Stimulated activated CD4-positive, alpha-beta T cell treated with anti-CD3 and anti-CD28 coated beads, Interleukin-4, amount 100 ng/mL, for 4 hours (primary cell): ENCODE measurements at places on chromosomes 12 and 14.

- DNase-seq, result no peak
These were observed 22.8 kb downstream of the COX8C start for GRCh38 chr14:93369713-93370266.

DNA sequence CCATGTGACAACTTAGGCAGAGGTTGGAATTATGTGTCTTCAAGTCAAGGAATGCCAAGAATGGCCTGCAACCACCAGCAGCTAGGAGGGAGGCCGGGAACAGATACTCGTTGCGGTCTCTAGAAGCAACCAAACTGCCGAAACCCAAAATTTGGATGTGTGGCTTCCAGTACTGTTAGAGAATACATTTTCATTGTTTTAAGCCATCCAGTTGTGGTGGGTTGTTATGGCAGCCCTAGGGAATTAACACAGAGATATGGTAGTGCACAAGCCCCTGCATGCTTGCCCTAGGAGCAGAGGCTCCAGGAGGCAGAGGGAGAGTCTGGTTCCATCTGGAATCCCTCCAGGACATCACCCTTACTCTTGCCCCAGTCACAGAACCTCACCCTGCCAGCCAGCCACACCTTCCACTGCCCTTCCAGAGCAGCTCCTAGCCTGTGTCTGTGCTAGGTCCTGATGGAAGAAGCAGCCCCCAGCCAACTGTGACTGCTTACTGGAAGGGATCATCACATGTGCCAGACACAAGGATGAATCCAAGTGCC lies 19.5 kb downstream of the PITPNM2 start:
- DNase-seq, result no peak

- DNase-seq, result no peak
These were observed 42.4 kb upstream of the VRK1 start for GRCh38 chr14:96754845-96755184.

- DNase-seq, result no peak
These were observed 12.9 kb upstream of the DCD start for GRCh38 chr12:54661048-54661447.

DNA sequence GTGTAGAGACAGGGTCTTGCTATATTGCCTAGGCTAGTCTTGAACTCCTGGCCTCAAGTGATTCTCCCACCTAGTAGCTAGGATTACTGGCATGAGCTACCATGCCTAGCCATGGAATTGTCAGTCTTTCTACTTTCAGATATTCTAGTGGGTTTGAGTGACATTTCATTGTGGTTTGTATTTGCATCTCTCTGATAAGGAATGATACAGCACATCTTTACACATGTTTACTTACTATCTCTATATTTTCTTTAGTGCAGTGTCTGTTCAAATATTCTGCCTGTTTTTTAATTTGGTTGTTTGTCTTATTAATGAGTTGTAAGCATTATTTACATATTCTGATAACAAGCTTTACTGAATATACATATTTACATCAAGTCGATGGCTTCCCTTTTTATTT lies 73.6 kb downstream of the CMKLR1 start:
- DNase-seq, result no peak

DNA sequence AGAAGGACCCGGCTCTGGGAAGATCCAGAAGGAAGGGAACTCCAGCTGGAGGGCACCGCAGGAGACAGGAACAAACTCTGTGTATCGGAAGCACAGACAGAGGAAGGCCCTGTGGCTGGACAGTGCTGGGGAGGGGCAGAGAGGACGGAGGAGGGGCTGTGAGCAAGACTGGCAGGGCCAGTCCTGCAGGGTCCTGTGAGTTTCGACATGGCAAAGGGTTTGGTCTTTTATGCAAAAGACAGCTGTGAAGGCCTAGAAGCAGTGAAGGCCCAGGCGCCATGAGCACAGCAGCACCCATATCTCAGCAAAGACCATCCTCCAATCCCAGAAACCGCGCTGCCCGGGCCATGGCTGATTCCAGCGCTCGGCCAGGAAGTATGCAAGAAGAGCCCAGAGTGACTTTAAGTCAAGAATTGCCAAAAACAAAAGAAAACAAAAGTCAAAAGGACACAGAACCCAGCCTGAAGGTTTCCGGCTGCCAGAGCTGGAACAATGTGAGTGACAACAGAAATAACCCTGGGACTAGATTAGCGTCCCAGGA lies 126.5 kb downstream of the NCOR2 start:
- DNase-seq, result no peak

DNA sequence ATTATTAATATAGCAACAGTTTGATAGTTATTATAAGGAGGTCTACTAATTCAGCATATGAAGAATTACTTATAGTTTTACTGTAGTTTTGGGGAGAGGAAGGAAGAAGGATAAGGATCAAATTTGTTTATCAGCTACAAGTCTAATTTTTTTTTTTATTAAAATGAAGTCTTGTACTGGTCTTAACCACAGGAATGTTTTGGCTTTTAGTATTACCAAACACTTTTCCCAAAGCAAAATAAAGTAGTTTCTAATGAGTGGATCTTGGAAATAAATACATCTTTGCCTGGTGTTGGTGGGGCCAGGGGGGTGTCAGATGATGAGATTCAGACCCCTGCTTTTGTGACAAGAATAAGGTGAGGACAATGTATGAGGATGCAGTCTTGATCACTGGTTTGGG lies 57.2 kb upstream of the ZDHHC17 start:
- no peak for DNase-seq

GRCh38 chr12:110906083-110906482 lies 14.3 kb downstream of the MYL2 start:
- no peak for DNase-seq

- DNase-seq, result no peak
These were observed 65.4 kb downstream of the PTPRB start for GRCh38 chr12:70571705-70572268.

DNA sequence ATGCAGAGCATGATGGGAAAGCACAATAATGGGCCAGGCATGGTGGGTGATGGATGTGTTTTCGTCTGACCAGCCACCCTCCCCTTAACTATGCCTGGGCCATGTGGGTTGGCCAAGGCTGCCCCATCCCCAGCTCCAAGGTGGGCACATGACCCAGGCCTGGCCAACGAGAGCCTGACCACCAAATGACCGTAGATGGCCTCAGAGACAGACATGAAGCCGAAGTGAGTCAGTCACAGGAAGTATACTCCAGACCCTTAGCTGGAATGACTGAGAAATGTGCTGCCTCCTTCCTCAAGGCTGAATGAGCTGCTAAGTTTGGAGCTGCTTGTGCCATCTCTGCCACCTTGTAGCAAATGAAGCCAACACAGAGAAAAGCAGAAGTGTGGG lies 233.6 kb downstream of the BCL11B start:
- no peak for DNase-seq

DNA sequence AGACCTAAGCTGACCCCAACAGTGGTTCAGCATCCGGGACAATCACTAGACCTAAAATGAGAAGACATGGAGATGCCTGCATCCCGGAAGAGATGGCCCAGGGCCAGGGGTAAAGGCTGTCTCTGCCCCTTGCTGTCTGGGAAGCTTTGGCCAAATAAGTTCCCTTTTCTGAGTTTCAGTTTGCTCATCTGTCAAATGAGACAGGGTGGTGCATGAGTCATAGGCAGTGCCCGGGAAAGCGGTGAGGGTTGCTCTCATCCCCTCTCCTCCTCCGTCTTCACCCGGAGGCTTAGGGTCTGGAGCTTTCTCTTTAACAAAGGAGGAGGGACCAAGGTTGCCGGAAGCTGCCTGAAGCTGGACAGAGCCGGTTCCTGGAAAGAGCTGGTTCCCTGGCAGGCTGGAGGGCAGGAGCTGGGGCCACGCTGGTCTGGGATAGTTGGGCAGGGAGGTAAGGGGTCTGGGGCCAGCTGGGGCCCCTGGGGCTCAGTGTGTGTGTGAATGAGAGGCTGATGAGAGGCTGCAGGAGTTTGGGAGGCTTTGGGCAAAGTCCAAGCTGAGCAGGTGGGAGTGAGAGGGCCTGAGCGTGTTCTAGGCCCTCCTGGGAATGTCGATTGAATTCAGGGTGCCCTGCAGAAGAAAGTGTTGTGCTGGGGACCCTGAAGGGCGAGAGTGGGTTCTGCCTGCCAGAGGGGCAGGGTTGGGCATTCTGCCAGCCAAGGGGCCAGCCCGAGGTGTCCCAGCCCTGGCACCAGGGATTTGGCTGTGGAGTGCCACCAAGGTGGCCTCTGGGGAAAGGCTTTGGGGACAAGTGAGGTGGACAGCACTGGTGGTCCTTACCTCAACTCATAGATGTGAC lies at the start of gene SDSL:
Gene SDSL, plus strand, starts transcription at position 351 of the 856 bp plus-strand sequence. CDS start 5,603 bp downstream, outside the sequence.
- peak; percentile 6 for DNase-seq

GRCh38 chr12:65670775-65671174 lies 153.5 kb upstream of the HMGA2 start:
- DNase-seq, result no peak

GRCh38 chr12:75568393-75568792 lies 57.0 kb upstream of the KRR1 start:
- no peak for DNase-seq

DNA sequence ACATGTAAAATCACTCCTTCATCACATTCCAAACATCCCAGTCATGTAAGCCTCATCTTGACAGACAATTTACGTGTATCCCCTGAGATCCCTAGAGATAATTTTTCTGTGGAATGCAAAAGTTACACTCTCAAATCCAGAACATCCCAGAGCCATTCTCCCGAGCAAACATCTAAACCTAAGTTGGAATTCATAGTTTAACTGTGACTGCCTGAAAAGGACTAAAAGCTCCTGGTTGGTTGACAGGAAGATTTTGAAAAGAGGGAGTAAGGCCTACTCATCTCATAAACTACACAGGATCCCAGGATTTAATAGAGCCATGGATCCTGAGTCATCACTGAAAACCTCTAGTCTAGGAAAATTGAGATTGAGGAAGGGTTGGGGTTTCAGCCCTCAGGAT lies 123.6 kb downstream of the SCN8A start:
- DNase-seq, result no peak

DNA sequence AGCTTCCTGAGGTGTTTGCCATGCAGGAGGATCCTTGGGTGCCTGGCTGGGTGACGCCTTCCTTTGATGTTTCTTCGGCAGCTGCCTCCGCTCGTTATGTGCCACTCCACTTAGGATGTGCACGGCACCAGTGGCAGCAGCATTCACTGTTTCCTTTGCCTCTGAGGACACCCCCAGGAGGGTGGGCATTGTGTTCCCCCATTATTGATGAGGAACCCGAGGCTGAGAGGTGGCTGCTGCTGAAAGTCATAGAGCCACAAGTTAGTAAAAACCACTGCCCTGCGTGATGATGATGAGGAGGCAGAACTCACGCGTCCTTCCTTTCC lies 41.2 kb downstream of the EP400 start:
- no peak for DNase-seq

- no peak for DNase-seq
These were observed 16.7 kb downstream of the GRIP1 start for GRCh38 chr12:66662179-66662578.

- no peak for DNase-seq
These were observed 226.2 kb downstream of the ADAMTS20 start for GRCh38 chr12:43325786-43326185.

DNA sequence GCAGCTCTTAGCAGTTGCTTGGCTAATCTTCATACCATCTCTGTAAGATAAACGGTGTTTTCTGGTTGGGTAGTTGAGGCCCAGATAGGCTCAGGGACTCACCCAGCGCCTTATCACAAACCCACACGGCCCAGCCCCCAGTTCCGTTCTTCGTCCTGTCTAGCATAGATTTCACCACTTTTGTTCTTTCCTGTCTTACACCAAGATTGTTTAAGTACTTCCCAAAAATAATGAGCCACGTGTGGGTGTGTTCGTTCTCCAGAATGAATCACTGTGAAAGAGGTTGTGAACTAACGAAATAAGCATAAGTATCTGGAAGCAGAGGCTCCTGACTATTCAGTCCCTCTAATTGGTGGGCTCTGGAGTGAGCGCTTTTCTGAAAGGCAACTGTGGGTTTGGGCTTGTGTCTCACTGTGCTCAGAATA lies 21.4 kb downstream of the ACVR1B start:
- peak; percentile 34 for DNase-seq

DNA sequence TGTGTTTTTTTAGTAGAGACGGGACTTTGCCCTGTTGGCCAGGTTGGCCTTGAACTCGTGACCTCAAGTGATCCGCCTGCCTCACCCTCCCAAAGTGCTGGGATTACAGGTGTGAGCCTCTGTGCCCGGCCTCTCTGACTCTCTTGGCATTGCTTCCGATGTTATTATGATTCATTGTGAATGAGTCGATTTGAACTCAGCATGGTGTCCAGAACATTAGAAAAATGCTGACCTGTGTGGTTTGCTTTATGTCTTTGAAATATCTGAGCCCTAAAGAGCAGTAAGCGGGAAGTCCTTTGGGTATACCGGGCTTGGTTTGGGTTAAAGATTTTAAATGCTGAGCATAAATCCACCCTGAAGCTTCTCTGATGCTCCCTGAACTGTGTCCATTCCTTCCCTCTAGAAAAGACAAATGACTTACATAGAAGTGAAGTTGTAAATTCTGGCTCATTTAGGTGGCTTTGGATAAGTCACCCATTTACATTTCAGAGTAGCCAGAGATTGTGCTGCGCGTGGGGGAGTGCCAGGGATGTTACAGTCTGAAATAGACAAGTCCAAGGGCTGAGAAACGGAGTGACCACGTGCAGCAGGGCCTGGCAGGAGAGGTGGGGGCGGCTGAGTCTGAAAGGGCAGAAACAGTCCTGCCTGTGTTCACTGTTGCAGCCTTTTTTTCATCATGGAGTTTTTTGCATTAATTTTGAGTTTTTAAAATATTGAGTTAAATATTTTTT lies 39.6 kb downstream of the SLC15A4 start:
- DNase-seq, result no peak

- DNase-seq, result no peak
These were observed 16.1 kb downstream of the RASSF9 start for GRCh38 chr12:85820101-85820500.

DNA sequence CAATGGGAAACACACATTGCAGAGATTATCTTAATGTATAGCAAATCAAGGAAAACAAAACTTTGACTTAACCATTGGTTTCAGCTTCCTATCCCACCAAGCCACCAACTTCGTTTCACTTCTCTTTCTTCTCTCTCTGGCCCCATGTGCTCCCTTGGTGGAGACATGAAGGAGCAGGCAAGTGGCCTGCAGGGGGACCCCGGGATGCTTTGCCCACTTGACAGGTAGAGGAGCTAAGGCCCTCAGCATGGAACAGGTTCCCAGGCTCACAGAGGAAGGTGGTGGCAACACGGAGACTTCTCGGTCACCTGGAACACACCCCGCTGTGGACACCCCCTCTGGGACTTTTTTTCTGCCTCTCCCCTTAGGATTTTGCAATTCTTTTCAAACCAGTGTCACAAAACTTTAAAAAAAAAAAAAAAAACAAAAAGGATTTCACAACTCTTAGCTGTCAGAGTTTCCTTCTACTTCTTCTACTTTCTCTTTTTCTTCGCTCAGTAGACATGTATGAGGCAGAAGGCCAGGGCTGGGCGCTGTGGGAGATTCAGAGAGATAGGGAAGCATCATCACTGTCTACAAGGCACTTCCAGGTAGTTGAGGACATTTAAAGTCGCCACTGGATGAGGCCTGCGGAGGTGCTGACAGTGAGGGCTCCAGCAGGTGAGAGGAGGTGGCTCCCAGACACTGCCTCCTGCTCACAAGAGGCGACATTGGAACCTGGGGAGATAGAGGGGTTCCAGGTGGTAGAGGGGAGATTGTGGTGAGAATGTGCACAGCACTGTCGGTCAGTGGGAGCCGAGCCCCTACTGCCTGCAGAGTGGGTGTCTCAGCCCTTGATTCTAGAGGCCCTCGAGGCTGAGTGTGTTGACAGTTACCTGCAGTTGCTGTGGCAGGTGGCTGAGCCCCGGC lies 119.6 kb downstream of the GCH1 start:
- DNase-seq, result no peak
